AG04449 (cell line): ENCODE measurements at places on chromosomes 11 and 22.

GRCh38 chr11:110962921-110963320, 250.7 kb upstream of the ARHGAP20 start:
- DNase-seq = no peak

GRCh38 chr11:82858556-82859091, 41.6 kb downstream of the PRCP start:
- peak; percentile 49 for DNase-seq

GRCh38 chr11:64960719-64961118, 11.2 kb downstream of the MAJIN start:
- DNase-seq = no peak

- DNase-seq = no peak
These were observed at the start of gene LPXN for GRCh38 chr11:58575377-58576020. TSS of gene LPXN (minus strand) at chr11:58575856. CDS start at chr11:58575772, 84 bp downstream.

- peak; percentile 17 for DNase-seq
These were observed 34.7 kb downstream of the RNF169 start for GRCh38 chr11:74783241-74783871.

DNA sequence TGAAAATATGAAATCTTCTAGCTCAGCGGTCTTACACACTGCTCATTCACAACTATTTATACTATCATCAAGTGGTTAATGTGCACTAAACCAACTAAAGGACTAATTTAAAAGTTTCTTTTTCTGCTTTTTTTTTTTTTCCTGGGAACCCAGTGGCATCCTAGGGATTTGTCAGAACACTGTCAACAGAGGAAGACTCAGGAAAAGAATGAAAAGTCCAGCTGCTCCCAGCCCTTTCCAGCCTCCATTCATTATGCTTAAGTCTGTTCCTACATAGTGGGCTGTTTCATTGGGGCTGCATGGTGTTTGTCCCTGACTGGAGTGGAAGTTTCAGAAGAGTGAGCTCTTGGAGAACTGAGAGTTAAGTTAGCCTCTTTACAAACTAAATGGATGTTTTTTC, 391.1 kb downstream of the AASDHPPT start:
- DNase-seq = no peak

DNA sequence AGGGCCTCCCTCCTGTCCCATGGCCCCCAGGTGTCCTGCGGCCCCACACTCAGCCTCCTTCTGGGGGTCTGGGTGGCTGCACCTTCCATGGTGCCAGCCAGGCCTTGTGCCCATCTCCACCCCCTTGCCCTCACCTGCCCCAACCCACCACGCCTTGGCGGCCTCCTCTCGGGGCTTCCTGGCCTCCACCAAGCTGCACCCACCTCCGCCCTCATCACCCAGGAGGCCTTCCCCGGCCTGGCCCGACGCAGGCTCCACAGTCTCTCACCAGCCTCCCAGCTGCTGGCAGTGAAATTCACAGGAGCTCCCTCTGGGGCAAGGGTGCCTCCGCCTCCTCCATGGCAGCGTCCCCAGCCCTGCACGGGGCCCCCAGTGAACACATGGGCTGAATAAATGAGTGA, 35.9 kb upstream of the WNT7B start:
- no peak for DNase-seq

GRCh38 chr11:87966694-87967093, 208.5 kb downstream of the RAB38 start:
- no peak for DNase-seq

- no peak for DNase-seq
These were observed 161.3 kb upstream of the UBASH3B start for GRCh38 chr11:122494221-122494620.

DNA sequence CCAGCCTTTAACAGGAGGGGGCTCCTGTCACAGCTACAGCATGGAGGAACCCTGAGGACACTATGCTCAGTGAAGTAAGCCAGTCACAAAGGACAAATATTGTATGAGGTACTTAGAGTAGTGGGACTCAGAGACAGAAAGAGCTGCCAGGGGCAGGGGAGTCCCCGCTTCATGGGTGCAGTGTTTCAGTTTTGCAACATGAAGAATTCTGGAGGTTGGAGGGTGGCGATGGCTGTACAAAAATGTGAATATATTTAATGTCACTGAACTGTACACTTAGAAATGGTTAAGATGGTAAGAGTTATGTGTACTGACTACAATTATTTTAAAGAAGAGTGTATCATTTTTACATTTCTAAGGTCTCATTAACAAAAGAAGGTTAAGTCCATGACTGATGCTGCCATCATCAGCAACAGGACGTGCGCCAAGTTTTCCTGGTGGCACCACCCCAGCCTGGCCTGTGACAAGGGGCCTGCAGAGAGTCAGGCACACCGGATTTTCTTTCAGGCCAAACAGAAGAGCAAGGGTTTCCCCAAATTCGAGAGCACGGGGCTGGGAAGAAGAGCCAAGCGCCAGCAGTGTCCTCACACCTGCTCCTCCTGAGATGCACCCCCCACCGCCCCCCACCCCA, 22.1 kb downstream of the YPEL1 start:
- no peak for DNase-seq

GRCh38 chr11:60942970-60943565, 8.9 kb downstream of the SLC15A3 start:
- DNase-seq = no peak

DNA sequence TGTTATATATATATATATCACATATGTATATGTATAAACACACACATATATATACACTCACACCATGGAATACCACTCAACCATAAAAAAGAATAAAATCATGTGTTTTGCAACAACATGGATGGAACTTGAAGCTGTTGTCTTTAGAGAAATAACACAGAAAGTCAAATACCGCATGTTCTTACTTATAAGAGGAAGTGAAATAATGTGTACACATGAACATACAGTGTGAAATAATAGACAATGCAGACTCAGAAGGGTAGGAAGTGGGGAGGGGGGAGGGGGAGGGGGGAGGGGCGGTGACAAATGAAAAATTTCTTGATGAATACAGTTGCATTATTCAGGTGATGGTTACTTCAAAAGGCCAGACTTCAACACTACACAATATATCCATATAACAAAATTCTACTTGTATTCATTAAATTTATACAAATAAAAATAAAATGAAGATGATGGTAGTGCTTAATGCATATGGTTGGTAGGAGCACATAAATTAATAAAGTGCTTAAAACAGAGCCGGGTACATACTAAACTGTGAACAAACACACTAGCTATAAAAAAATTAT, 5.8 kb upstream of the OR5B2 start:
- DNase-seq = no peak

GRCh38 chr11:120288021-120288420, 37.1 kb upstream of the TLCD5 start:
- no peak for DNase-seq

DNA sequence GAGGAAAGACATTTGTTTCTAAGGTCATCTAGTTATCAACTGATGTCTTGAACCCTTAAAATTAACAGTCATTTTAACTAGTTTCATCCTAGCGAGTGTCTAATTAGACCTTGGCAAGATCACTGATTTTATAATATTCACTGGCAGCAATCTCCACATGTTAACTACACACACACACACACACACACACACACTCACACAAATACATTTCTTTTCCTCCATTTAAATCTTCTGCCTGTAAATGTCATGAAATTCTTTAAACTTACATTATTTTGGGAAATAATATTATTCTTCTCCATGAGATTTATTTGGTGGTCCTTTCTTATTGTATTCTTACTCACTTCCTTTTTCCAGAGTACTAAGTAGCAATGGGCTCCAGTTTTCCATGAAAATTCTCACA, 2.9 kb upstream of the IFTAP start:
- DNase-seq = no peak

DNA sequence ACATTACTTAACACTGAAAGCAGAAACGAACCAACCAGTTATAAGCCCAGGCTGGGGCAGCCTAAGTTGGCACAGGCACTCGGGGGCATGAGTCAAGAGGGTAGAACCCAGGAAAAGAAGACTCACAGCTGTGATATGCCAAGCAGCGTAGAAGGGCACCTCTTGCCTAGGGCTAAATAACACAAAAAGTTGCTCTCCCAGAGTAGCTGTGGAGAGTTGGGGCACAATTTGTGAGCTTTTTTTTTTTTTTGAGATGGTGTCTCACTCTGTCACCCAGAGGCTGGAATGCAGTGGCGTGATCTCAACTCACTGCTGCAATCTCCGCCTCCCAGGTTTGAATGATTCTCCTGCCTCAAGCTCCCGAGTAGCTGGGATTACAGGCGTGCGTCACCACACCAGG, 8.8 kb downstream of the CLMP start:
- no peak for DNase-seq

DNA sequence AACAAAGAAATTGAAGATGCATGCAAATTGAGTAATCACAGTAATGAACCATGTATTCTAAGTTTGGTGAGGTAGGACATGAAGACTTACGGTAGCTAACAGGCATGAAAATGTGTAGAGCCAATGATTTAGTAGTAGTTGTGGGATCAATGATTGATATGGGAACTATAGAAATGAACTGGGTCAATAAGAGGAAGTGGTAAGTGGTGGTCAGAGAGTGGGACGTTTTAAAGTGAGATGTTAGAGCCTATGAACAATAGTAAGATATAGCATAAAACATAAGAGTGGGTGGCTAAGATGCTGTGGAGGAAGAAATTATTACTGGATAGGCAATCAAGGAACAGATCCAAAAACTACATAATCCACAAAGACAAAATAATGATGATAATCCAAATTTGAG, 45.0 kb downstream of the DLG2 start:
- no peak for DNase-seq

DNA sequence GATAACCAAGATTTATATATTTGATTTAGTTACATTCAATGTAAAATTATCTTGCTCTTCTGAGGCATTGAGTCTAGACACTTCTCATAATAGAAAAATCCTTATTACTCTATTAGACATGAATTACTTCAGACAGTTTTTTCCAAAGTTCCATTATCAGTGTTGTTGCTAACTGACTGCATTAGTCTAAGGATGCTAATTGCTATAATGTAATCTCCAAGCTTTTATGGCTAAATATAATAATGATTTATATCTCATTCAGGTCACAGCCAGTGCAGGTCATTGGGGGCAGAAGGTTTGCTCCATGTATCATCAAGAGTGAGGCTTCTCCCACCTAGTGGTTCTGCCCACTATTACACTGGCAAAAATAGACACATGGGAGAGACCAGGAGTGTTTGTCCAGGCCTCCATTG, 377.2 kb upstream of the DDI1 start:
- no peak for DNase-seq

DNA sequence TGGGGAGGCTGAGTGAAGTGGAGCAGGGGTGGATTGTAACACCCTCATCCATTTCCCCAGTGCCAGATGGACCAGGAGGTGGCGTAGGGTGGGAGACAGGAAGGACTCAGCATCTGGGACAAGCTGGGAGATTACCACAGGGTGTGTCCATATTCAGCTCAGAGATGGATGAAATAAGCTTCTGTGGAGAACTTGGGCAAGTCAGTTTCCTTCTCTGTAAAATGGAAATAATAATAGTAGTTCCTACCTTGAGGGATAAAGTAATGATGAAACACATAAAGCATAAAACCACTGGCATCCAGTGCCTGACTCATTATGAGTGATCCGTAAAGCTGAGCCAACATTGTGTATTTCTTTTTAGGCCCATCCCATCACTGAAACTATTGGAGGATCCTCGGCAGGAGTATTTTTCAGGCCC, 607 bp upstream of the ROBO4 start:
- peak; percentile 56 for DNase-seq

GRCh38 chr11:20310596-20311394, 52.7 kb upstream of the HTATIP2 start:
- DNase-seq = no peak

- no peak for DNase-seq
These were observed 22.9 kb upstream of the JAM3 start for GRCh38 chr11:134045799-134046635.

- no peak for DNase-seq
These were observed 4485.9 kb upstream of the OR11H1 start for GRCh38 chr22:11042116-11042515.

DNA sequence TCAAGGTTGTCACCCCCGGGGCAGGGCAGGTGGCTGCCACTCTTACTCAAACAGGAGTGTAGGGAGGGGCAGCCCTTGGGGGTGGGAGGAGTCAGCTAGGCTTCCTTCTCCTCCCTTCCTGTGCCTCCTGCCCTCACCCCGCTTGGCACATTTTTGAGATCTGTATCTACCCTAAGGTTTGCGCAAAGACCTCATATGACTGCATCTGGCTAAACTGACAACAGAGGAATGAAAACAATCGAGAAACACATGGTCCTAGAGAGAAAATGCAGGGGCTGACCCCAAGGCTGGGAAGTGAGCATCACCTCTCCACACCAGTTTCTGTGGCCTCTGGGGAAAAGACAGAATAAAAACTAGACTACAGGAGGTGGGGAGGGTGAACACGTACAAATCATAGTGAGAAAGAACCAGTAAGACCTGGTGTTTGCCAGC, 28.1 kb downstream of the IGSF9B start:
- DNase-seq = no peak

DNA sequence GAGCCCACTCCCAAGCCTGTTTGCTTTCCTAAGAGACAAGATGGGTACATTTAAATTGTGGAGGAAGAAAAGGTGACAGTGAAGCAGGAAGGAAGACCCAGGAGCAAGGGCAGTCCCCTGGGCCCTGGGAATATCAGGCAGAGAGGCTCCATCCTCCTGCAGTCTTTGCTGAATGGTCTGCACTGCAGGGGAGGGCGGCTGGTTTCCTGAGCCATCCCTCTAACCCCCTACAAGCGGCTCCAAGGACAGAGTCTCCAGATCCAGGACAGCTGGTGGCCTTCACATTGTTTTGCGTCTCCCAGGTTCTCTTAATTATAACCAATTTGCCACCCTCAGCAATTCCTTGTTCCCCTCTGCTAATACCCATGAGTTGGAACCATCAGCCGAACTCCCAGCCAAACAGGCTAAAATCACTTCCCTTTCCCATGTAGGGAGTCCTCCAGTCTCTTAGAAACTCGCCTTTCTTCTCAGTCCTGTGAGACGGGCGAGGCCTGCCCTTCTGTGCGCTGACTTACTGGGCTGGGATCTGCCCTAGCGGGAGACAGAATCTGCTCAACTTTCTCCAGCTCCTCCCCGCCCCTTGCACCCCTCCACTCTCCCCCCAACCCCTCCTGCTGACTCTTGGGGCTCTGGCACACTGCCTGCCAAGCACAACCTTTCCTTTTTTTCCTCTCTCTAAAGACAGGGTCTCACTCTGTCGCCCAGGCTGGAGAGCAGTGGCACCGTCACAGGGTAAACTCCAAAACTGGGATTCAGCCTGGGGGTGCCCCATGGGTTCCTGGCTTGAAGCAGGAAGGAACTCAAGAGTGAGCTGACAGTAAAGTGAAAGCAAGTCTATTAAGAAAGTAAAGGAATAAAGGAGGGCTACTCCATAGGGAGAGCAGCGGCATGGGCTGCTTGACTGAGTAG, 53.4 kb upstream of the EMID1 start:
- no peak for DNase-seq

- DNase-seq = no peak
These were observed 9.8 kb upstream of the MPEG1 start for GRCh38 chr11:59222464-59223060.
